ENCODE measurements at places on chromosomes 12 and 14.
A peak's percentile ranks its signal among the peaks of the same experiment; 100 is the strongest.

DNA sequence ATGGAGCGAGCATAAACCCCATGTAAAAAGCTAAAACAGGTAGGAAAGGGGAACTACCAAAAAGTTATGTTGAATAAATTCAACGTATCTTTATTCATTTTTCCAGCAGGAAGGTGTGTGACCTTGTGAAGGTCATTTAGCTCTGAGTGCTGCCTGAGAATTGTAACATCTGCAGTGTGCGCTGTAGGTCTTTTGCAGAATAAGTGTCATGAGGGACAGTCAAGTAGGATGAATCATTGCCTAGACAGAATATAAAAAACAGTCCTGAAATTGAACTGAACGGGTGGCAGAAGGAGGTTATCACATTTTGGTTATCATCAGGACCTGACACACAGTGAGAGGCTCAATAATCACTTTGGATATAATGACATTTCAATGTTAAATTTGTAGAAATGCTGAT lies 334.8 kb upstream of the NOVA1 start:
- no peak for DNase-seq

GRCh38 chr14:43438056-43438455 lies 1069.0 kb downstream of the FSCB start:
- DNase-seq = peak; percentile 27

DNA sequence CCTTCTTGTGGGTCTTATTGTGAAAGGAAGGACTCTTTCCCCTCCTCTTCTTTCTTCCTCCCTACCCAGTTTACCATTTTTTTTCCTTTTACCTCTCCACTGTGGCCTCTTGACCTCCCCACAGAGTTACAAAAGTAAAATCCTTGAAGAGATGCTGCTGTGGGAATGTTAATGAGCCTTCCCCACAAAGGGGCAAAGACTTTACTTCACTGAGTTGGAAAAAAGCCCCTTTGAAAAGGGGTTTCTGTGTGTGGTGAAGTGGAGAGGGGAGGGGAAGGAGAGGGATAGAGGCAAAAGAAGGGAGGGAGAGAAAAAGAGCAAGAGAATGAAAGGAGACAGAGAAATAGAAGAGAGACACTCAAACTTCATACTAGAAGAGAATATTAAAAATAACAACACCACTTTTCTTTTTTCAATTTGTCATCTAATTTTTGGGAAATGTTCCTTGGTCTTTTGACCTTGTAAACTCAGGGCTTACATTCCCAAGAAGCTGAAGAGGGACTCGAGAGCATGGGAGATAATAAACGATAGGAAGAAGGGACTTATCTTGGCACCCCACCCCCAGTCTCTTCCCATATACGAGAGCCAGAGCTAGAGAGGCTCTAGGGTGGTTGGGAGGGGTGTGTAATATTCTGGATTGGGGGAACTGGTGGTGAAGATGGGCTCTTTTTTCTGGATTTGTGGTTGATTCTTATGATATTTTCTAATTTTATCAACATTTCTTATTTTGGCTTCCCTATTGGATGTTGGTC lies 13.2 kb upstream of the SALL2 start:
- no peak for DNase-seq

GRCh38 chr14:30796707-30797106 lies 77.7 kb upstream of the COCH start:
- no peak for DNase-seq

DNA sequence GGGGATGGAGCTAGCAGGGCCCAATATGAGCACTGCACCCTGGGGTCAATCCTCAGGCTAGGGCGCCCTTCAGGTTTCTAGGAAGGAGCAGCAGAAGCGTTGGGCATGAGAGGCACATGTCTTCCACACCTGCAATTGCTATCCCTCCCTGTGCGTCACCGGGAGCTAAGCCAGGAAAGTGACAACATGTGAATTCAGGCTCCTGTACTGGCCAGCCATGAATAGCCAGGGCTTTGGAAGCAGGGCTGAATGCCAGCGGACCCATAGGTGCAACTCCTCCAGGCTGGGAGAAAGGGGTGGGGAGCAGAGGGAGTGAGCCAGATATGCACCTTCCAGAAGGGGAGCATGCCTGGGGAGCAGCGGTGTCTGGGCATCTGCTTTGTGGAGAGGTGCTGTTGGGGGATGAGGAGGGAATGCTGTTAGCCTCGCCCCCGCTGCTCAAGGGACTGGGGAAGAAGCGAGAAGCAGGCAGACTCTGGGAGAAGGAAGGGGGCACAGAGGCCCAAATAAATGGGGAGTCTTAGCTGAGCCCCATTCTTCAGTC lies 6.1 kb downstream of the HOXC5 start:
- no peak for DNase-seq

DNA sequence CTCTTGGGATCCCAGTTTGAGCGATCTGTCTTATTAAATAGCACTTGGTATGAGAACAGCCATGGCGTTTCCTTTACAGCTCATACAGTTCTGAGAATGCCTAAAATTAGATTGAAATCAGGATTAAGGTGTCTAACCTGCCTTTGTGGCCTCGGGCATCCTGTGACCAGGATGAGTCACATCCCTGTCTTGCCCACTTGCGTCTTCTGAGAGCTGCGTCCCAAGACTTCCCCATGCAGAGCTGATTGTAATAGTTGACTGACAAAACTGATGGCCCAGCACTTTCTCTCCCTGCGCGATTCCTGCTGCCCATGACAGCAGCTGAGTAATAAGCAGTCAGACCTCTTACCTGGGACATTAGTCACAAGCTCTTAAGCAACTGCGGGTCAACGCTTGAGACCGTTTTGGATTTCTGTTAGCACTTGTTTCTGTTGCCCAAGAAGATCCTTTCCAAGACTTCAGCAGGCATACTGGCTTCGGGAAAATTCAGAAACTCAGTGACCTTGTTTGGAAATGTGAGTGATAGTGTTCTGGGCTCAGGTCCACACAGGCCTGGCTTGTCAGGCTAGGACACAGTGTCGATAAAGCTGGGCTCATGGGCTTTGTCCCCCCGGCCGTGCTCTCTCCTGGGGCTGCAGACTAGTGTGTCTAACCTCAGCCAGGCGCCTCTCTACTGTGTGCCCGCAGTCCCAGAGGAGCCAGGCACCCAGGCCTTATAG lies 169.9 kb upstream of the HIF1A start:
- DNase-seq = peak; percentile 37

DNA sequence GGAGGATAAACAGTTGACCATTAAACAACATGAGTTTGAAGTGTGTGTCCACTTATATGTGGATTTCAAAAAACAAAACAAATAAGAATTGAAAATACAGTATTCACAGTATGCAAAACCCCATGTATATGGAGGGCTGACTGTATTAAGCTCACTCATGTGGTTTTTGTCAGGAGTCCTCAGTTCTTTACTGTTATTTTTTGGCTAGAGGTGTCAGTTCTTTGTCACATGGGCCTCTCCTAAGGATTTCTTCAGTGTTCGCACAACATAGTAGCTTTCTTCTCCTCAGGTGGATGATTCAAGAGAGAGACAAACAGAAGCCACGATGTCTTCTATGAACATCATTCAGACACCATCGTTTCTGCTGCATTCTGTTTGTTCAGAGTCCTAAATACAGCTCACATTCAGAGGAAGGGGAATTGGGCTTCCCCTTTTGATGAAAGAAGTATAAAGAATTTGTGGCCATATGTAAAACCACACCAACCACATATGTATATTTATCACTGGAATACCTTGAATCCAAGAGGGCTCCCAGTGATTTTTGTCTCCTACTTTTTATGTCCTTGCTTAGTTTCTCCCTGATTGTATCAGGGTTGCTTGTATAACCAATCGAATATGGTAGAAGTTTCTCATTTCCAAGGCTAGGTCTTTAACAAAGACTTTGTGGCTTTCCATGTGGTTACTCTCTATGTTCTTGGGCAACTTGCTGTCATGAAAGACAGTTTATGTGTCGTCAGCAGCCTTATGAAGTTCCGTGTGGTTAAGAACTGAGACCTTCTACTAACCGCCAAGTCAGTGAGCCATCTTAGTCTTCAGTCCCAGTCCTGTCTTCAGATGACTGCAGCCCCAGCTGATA lies 18.9 kb downstream of the MNAT1 start:
- peak; percentile 93 for DNase-seq

DNA sequence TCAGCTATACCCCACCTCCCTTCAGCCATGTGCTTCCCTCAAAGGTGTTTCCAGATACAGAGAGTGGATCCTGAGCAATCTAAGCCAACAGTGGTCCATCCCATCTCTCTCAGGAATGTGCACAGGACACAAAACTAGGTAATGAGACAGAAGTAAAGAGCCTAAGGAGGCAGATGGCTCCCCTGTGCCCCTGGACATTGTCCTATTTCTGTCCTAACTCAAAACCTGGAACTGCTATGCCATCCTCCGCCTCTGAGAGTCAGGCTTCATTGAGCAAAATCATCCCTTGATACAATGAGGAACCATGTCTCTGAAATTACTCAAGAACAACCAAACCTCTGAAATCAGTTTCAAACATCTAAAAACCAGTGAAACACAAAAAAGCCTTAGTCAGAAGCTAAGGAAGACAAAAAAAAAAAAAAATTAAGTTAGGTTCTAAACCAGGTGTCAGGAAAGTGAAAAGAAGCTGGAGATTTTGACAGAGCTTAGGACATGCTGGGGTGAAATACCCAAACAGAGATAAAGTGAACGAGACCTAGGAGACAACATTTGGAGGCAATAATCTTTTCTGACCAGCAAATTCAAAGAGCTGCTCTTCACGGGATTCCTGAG lies 200.3 kb upstream of the PLEKHG7 start:
- DNase-seq = peak; percentile 72

DNA sequence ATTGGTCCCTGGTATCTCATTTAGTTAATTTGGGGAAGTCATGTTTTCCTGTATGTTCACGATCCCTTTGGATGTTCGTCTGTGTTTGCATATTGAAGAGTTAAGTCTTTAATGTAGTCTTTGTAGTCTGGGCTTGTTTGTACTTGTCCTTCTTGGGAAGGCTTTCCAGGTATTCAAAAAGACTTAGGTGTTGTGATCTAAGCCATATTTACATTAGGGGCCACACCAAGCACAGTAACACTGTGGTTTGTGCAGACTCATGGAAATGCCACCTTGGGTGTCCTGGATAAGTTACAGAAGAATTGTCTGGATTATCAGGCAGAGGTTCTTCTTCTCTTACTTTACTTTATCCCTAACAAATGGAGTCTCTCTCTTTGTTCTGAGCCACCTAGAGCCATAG lies 380.3 kb downstream of the CCER1 start:
- DNase-seq = no peak

DNA sequence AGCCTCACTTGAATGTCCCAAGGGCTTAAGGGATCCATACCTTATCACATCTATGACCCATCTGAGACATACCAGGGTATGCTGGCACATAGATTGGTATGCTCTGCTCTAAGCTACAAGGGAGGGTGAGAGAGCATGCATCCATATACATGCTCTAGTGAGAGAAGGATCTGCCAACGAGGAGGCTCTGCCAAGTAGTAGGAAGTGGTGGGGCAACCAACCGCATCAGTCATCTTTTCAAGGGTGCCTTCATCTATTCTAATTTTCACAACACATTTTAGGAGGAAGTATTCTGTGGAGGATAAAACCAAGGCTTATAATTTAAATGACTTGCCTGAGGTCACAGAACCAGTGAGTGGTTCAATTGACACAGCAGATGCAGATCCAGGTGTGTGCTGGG lies 6.6 kb upstream of the PPM1A start:
- DNase-seq = peak; percentile 91

DNA sequence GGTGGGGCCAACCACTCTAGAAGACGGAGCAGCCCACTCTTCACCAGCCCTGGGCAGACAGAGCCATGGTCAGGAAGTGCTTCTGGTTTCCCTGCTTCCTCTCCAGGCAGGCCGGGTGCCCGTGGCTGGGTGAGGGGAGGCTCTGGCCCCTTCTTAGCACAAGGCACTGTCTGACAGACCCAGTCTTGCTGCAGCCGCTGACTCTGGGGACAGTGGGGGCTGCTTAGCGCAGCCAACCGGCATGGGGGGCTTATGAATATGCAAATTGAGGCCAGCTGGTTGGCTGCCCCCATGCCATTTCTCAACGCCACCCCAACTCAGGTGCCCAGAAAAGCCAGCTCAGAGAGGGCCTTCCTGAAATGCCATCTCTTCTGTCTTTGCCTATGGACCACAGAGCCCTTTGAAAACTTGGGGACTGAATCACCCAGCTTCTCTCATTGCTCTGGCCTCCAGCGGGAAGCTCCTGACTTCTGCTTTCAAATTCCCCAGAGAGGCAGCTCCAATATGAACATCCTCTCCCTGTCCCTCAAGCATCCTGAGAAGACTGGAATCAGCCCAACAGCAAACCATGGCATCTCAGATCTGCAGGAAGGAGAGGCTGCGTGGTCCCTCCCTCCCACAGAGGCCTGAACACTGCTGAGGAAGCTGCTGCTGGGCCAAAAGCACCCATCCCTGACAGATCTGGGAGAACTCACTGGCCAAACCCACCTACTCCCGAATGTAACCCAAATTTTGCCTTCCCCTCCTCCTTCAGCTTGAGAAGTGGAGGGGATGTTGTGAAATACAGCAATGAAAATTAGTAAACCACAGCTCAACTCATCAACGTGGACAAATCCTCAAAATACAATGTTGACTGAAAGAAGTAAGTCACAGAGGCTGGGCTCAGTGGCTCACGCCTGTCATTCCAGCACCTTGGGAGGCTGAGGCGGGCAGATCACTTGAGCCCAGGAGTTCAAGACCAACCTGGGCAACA lies at the start of gene PROX2:
PROX2 (minus strand) TSS at position 205 of the 973 bp plus-strand sequence. CDS start 12,311 bp downstream, outside the sequence.
- DNase-seq = peak; percentile 10

DNA sequence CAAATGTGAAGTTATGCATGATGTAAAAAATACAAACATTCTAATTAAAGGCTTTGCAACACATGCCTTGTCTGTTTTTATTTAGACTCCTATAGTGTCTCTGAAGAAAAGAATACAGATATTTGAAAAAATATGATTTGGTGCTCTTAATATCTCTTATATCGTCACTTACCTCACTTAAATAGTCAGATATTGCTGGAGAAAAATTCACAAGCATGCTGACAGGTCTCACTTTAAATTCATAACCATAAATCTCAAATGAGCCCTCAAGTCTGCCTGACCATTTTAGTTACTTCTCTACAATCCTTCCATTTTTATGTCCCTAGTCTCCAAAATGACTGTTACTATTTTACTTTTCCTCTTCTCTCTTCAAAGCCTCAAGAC lies 5.4 kb upstream of the YEATS4 start:
- no peak for DNase-seq

GRCh38 chr12:48602192-48602989 lies 32.5 kb upstream of the LALBA start:
- DNase-seq = no peak

GRCh38 chr12:14422516-14423230 lies 57.2 kb downstream of the ATF7IP start:
- no peak for DNase-seq

DNA sequence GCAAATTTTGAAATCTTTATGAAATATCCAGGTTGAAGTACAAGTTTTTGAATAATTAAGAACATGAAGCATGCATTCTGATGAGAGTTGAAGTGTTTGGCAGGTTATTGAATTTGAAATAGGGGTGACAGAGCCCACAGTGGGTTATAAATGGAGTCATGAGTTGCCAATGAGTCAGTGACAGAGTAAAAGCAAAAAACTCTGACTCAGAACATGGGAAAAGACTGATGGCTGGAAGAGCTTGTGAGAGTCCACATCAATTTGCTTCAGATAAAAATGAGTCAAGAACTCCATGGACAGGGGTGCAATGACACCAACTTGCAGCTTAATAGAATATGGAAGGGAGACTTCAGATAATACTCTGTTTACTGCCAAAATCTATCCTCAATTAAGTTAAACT lies 105.3 kb downstream of the SLC6A15 start:
- no peak for DNase-seq
